ENCODE measurements at places on chromosomes 11 and 22.

- DNase-seq: no peak
These were observed 70.4 kb downstream of the TRMU start for GRCh38 chr22:46405901-46406300.

- DNase-seq: peak; percentile 29
These were observed 8.0 kb upstream of the HTATIP2 start for GRCh38 chr11:20355221-20356219.

- no peak for DNase-seq
These were observed 61.0 kb upstream of the PLET1 start for GRCh38 chr11:112321501-112322172.

DNA sequence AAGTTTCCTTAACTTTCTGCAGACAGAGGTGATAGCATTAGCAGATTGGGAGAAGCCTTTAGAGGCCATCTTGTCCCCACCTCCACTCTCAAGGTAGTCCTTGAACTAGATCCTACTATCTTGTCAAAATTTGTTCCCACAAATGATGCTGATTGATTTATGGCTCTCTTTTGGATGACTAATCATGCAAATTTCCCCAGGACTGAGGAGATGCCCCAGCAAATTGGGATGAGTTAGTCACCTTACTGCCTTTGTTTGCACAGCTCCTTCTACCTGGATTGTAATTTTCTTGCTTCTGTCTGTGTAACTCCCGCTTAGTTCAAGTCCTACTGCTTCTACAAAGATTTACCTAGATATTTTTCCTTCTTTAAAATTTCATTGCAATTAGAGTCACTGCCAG, 391.4 kb upstream of the CADM1 start:
- DNase-seq: no peak

DNA sequence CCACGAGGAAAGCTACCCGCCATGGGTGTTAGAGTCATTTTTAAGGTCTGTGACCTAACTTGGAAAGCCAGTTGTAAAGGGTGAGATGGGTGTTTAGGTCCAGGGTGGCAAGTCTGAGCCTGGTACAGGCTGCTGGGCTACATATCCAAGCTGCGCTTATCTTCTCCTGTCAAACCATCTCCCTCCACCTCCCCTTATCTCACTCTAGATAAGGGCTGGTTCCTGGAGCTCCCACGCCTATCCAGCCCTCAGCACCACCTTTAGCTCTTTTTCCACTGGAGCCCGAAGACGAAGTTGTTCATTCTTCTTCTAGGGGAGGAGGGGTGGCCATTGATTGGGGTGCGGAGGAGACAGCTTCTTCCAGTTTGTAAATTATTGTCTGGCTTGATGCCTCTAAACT, 48.5 kb downstream of the MICAL2 start:
- no peak for DNase-seq

GRCh38 chr11:127919206-127920000, 668.0 kb downstream of the ETS1 start:
- no peak for DNase-seq

DNA sequence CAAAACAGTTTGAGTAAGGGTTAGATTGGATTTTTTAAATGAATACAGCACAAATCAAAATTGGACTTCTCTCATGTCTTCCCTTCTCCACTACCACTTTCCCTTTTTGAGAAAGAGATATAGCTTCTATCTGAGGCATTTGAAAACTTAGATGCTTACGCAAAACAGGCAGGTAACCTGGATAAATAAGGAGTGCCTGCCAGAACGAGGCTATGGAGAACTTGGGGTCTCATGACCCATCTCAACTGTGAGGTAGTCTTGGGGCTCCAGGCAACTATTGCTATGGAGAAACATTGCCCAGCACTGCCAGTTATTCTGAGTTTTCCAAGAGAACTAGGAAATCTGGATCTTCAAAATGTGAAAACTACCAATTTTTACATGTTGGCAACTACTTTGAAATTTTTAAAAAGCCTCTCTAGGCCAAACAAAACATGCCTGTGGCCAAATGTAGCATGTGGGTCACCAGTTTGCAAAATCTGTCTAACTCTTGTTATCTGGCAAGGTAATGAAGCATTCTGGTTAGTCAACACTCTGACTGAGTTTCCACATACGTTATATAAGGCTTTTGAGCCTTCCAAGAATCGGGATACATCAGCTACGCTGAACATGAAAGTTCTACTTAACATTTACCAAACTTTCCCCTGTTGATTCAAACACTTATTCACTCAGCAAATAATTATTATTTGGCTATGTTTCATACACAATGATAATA, 752.7 kb downstream of the KCNA4 start:
- no peak for DNase-seq

DNA sequence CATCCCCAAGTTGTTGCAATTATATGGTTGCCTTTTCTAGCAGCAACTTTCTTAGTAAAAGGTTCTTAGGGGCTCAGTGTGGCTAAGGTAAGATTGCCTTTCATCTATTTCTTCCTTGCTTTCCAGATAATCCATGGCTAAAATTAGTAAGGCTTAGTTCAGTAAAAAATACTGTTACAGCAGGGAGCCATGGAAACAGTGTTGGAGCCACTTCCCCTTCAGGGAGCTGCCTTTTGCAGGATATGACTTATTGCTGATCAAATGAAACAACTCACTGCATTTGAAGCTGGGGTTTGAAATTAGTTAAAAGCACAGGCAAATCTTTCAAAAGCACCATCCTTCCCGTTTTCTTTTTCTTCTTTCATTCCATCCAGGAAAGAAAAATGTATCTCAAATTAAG, 184.3 kb downstream of the C11orf87 start:
- DNase-seq: no peak

DNA sequence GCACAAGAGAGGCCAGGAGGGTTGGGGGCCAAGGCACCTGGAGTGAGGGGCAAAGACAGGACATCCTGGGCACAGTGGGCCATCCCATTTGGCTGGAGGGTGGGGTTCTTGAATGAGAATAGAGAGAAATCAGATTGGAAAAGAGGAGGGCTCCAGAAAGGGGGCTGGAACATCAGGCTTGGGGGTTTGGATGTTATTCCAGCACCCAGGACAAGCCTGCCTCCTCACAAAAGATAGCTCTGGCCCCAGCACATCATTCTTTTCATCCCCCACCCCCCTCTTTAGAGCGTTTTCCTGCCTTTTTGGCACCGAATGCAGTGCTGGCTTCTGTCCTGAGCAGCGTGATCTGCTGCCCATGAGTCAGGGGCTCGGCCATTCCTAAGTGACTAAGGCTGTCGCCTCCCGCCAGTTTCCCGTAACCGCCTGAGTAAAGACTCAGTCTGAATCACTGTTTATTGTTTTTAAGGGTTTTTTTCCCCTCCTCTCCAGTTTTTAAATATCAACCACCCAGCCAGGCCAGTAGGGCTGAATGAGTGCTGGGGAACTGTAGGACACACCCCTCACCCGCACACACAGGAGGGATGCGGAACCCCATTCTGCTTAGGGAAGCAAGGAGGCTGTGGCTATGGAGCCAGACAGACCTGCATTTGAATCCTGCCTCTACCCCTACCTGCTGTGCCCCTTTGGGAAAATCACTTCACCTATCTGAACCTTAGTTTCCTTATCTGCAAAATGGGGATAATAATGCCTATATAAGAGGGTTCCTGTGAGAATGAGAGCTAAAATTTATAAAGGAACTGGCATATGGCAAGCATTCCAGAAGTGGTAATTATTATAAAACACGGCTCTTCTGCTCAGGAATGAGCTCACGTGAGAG, 32.4 kb upstream of the NAV2 start:
- no peak for DNase-seq

- peak; percentile 1 for DNase-seq
These were observed 101.4 kb downstream of the SYT9 start for GRCh38 chr11:7353100-7353499.

All from effector memory CD8-positive, alpha-beta T cell (primary cell).